Retina (tissue), 1 donor: ENCODE measurements at places on chromosomes 7 and 10.

DNA sequence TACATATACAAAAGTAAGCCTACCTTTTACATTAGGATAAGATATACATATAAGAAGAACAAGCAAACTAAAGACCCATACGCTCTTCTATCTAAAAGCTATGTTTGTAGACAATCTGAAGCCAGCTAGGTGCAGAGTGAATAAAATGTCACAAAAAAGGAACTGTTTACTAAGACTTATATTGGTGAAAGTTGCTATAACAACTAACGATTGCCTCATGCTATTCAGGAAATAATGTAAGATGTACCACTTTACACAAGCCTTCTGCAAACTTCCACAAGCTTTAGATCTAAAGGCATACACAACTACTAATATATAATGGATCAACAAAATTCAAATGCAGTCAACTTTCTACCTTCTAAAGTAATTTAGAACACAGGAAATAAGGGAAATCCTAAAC is 175.1 kb downstream of the SRPK2 start:
- DNase-seq, result no peak

DNA sequence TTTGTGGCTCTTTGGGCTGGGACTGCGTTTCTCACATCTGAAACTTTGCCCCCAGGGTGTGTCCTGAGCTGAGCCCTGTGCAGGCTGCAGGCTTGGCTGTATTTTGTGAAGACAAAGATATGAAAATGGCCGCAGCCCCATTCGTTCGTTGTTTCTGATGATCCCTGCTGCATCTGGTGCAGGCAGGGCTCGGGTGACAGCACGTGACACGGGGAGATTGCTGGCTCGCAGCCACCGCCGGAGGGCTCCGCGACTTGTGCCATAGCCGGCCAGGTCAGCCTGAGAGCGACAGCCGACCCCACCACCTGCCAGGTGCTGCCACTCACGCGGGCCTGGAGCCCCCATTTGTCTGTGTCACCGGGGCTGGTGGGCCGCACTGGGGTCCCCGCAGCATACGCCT is 81.3 kb downstream of the ZRANB1 start:
- DNase-seq, result peak; percentile 67

GRCh38 chr7:34220506-34221185 is 315.3 kb downstream of the BMPER start:
- DNase-seq, result no peak

- DNase-seq, result no peak
Observed at GRCh38 chr7:113307147-113307546, 188.8 kb upstream of the SMIM30 start.

DNA sequence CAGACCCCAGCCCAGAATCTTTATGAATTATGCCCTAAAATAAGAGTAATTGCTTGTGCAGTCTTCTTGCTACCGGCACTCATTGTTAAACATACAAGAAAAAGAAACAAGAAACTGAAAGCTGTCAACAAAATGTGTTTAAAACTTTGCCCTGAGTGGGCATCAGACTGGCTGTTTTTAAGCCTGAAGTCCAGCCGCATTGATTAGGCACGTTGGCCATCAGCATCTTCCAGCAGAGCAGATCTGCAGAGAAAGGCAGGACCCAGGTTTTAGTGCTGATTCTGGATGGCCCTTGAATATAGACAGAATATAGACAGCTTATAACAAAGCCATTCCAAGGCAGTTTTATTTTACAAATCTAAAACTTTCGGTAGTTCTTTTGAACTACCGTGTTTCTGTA is 102.8 kb downstream of the POLL start:
- DNase-seq, result no peak

DNA sequence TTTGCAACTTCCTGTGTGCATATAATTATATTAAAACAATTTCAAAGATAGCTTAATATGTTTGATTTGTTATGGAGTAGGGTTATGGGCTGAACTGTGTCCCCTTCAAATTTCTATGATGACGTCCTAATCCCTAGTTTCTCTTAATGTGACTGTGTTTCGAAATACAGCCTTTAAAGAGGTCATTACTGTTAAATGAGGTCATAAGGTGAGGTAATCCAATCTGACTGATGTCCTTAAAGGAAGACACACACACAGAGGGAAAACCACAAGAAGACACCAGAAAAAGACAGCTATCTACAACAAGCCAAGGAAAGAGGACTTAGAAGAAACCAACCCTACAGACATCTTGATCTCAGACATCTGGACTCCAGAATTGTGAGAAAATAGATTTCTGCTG is 407.4 kb downstream of the MAGI2 start:
- DNase-seq, result no peak

- DNase-seq, result no peak
Observed at GRCh38 chr7:69736126-69736810, 138.0 kb downstream of the AUTS2 start.
